ENCODE measurements at places on chromosomes 4 and X. TPM values are rescaled to one million over a fixed set of nuclear protein-coding genes. Genes with fewer than 3 reads are reported as not detected.

KLHL2 gene
- 16.0 TPM for total RNA-seq

CENPVL1 gene
- not detected for total RNA-seq

PNCK gene
- 0.16 TPM for total RNA-seq

RTL9 gene
- 0.09 TPM for total RNA-seq

PDGFRA gene
- total RNA-seq, result 0.47 TPM

EDNRA gene
- 0.30 TPM for total RNA-seq

ERAS gene
- not detected for total RNA-seq

TMEM35A gene
- not detected for total RNA-seq

ABLIM2 gene
- total RNA-seq, result 4.4 TPM

Measured in A549 treated with Mapracorat at 1 μM for 4 hours (cell line).